ENCODE measurements at places on chromosomes 4 and X.

- no peaks in the 10 kb centered on the region for H3K36me3 ChIP-seq
- H3K4me1 ChIP-seq: peaks cover 9% of the 10 kb centered on the region
- peak; percentile 31 for DNase-seq
- no peak within 1 kb of the TSS for H3K4me3 ChIP-seq
- peaks cover 22% of the 10 kb centered on the region for H3K27me3 ChIP-seq
Observed at GRCh38 chrX:17374619-17375366, at the start of gene NHS. NHS (plus strand) TSS chrX:17375200; CDS start chrX:17375758, 558 bp downstream.

GRCh38 chrX:130086447-130087206 lies 23.7 kb downstream of the ELF4 start:
- H3K27me3 ChIP-seq: no peaks in the 10 kb centered on the region
- peaks cover 4% of the 10 kb centered on the region for H3K36me3 ChIP-seq
- H3K27ac ChIP-seq: peak overlapping the region; percentile 90
- peak; percentile 82 for DNase-seq

- H3K27ac ChIP-seq: peak overlapping the region; percentile 8
- DNase-seq: peak; percentile 64
- H3K4me3 ChIP-seq: no peak overlapping the region
- no peaks in the 10 kb centered on the region for H3K36me3 ChIP-seq
- peaks cover 62% of the 10 kb centered on the region for H3K4me1 ChIP-seq
- H3K27me3 ChIP-seq: no peaks in the 10 kb centered on the region
Observed at GRCh38 chrX:110310896-110311295, 7.0 kb downstream of the AMMECR1 start.

DNA sequence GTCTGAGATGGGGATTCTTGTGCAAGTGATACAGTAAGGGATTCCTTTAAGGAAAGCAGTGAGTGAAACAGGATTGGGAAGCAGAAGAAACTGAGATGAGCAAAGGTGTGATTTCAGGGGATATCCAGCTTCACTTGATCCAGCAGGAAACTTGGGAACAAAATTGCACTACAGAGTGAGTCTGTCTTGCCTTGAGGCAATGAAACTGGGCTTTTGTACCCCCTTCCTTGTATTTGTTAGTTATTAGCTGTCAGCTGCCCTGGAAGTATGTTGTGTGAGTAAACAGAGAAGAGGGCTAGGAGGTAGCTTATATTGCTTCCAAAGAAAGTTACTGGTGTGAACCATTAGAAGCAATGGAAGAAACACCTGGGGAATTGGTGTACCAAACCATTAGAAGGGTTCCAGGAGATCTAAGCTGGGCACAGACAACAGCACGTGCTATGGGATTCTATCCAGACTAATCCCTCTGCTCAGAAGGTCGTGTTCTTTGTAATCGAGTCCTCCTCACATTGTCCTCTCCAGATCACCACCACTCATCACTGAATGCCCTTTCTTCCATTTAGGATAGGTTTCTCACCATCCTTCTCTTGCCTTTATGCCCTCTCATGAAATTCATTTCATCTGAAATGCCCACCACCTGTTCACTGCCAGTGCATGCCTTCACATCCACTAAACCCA lies 76.0 kb downstream of the PDLIM5 start:
- no peaks in the 10 kb centered on the region for H3K27me3 ChIP-seq
- H3K4me1 ChIP-seq: peaks cover 2% of the 10 kb centered on the region
- DNase-seq: no peak
- no peak overlapping the region for H3K4me3 ChIP-seq
- no peak overlapping the region for H3K27ac ChIP-seq

GRCh38 chr4:85886665-85887064 lies 411.7 kb downstream of the ARHGAP24 start:
- no peak for DNase-seq
- no peaks in the 10 kb centered on the region for H3K36me3 ChIP-seq
- H3K4me3 ChIP-seq: no peak overlapping the region
- H3K4me1 ChIP-seq: no peaks in the 10 kb centered on the region
- H3K27ac ChIP-seq: no peak overlapping the region

Measured in activated CD4-positive, alpha-beta memory T cell treated with anti-CD3 and anti-CD28 coated beads for 36 hours (primary cell).